ENCODE measurements at places on chromosomes 2 and 18. TPM values are rescaled to one million over a fixed set of nuclear protein-coding genes. Genes with fewer than 3 reads are reported as not detected.

The CMPK2 gene
- total RNA-seq, result 8.7 TPM

The ABCA12 gene
- total RNA-seq, result not detected

The DCDC2C gene
- not detected for total RNA-seq

The UGT1A9 gene
- not detected for total RNA-seq

The RGPD5 gene
- total RNA-seq, result 25.4 TPM

The TUBA3D gene
- not detected for total RNA-seq

DNA sequence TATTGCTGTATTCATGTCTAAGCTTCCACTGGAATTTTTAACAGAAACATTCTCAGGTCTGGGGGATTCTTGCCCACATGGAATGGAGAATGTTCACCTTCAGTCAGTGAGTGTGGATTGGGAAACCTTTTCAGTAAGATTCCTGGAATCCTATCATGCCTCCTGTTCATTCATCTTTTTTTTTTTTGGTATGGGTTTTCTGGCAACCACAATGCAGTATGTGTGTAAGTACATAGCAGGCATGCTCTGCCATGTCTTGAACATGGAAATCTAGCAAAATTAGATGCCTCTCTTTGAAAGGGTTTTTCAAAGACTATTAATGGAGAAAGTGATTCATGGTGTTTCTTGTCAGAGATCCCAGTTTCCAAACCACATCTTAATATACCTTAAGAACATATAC lies 176.5 kb downstream of the LTBP1 start:
- DNase-seq, result no peak
- no peak overlapping the region for H3K27ac ChIP-seq
- no peak overlapping the region for H3K4me3 ChIP-seq
- H3K4me1 ChIP-seq, result no peaks in the 10 kb centered on the region
- H3K27me3 ChIP-seq, result peaks cover 13% of the 10 kb centered on the region
- H3K36me3 ChIP-seq, result no peaks in the 10 kb centered on the region

- no peaks in the 10 kb centered on the region for H3K36me3 ChIP-seq
- no peaks in the 10 kb centered on the region for H3K27me3 ChIP-seq
- no peak for DNase-seq
These were observed 62.6 kb downstream of the ODC1 start for GRCh38 chr2:10385501-10385900.

DNA sequence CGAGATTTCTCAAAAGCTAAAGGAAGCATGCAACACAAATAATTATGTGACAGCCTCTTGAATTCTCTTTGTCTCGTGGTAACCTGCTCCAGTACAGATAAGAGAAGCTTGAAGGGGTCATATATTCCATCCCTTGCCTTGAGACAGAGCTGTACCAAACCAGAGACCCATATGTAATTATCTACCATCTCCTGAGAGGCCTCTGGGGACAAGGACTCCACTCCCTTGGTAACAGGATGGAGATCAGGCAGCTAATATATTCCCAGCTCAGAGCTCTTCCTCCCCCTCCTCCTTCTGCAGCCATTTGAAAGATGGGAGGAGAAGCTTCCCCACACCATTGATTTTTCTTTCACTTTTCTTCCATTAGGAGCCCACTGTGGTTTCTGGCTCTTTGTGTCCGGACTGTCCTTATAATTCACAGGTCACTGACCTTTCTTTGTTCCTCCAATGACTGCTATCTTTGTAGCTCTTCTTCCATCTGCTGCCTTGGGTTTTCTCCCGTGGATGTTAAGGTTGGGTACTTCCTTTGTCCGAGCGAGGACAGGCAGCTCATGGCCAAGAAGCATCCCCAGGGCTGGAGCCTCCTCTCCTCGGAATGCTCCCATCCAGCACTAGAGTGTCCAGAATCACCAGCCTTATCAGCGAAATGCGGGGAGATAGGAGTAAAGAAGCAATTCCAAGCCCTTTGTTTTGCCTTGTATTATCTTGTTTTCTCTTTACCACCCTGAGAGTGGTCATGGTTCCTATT lies 72.6 kb upstream of the STPG4 start:
- no peak for DNase-seq
- H3K36me3 ChIP-seq, result no peaks in the 10 kb centered on the region
- H3K27ac ChIP-seq, result no peak overlapping the region

DNA sequence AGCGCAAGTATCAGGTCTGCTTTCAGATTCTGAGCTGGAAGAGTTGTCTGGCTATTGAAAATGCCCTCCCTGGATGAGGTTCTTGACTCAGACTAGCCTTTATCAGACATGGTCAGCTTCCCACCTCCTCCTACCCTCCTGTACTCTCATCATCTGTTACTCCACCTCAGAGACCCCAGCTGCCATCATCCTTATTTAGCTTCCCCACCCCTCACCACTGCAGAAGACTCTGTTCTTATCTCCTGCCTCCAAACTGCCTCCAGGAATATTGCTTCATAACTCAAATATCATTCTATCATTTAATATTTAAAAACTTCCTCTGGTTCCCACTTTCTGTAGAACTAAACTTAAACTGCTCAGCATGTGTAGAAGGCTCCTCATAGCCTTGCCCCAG lies 31.1 kb upstream of the PPP3R1 start:
- no peaks in the 10 kb centered on the region for H3K36me3 ChIP-seq
- no peak for DNase-seq
- peaks cover 10% of the 10 kb centered on the region for H3K27me3 ChIP-seq
- H3K4me3 ChIP-seq, result no peak overlapping the region
- H3K4me1 ChIP-seq, result peaks cover 5% of the 10 kb centered on the region

DNA sequence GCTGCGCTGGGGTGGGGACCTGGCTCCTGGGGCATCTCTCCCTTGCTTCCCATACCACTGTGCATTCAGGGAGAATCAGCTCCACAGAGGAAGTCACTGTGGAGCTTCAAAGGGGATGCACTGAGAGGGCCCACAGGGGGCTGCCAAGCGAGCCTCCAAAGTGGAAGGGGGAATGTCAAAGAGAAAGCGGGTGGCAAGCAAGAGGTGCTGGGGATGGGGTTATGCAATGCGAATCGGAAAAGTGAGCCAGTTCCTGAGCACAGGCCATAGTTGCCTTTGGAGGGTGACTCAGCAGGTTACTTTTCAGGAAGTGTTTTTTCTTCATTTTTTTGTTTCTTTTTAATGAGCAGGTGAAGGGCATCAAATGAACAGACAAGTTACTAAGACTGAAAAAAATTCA lies 17.6 kb downstream of the PMAIP1 start:
- H3K36me3 ChIP-seq, result no peaks in the 10 kb centered on the region
- no peak for DNase-seq
- H3K27ac ChIP-seq, result no peak overlapping the region

GRCh38 chr2:178679891-178680290 lies 127.3 kb downstream of the TTN start:
- H3K36me3 ChIP-seq, result peaks cover 11% of the 10 kb centered on the region
- no peaks in the 10 kb centered on the region for H3K27me3 ChIP-seq
- no peak overlapping the region for H3K4me3 ChIP-seq
- H3K27ac ChIP-seq, result no peak overlapping the region

GRCh38 chr2:19851116-19851695 lies 50.6 kb downstream of the TTC32 start:
- H3K4me1 ChIP-seq, result no peaks in the 10 kb centered on the region
- no peak overlapping the region for H3K27ac ChIP-seq
- H3K4me3 ChIP-seq, result no peak overlapping the region
- no peak for DNase-seq
